Stimulated activated CD8-positive, alpha-beta memory T cell treated with anti-CD3 and anti-CD28 coated beads, Interleukin-4, amount 100 ng/mL, for 1 hour (primary cell): ENCODE measurements at places on chromosomes 1 and 21.
A peak's percentile ranks its signal among the peaks of the same experiment; 100 is the strongest.

DNA sequence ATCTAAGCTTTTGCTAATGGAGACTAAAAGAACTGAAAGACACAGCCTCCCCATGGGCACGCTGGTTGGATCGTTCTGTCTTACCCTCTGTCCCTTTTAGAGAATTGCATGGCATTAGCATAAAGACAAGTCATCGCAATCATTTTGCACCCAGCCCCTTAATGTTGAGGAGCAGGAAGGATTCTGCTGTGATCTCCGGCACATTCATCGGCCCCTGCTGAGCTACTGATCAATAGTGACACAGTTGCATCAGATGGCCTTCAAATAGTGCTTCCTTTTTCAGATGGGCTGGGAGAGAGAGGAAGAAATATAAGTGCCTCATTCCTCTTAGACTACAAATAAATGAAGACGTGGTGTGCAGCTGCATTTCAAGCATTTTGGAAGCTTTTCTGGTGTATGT is 75.4 kb downstream of the NOS1AP start:
- no peak for DNase-seq

- DNase-seq = no peak
These were observed 349.0 kb downstream of the SIPA1L2 start for GRCh38 chr1:232280910-232281309.

DNA sequence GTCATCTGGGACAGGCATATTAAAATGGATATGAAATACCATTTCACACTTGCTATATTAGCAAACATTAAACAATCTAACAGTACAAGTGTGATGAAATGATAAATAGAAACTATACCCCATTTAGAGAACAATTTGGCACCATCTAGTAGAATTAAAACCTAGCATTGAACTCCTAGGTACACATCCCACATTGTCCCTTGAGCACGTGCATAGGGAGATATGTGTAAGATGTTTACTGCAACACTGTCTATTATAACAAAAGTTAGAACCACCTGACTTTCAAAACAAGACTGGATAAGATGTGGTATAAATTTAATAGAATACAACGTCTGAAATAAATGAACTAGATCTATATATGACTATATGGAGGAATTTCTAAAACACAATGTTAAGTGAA is 3.8 kb downstream of the SLC22A15 start:
- DNase-seq = no peak

DNA sequence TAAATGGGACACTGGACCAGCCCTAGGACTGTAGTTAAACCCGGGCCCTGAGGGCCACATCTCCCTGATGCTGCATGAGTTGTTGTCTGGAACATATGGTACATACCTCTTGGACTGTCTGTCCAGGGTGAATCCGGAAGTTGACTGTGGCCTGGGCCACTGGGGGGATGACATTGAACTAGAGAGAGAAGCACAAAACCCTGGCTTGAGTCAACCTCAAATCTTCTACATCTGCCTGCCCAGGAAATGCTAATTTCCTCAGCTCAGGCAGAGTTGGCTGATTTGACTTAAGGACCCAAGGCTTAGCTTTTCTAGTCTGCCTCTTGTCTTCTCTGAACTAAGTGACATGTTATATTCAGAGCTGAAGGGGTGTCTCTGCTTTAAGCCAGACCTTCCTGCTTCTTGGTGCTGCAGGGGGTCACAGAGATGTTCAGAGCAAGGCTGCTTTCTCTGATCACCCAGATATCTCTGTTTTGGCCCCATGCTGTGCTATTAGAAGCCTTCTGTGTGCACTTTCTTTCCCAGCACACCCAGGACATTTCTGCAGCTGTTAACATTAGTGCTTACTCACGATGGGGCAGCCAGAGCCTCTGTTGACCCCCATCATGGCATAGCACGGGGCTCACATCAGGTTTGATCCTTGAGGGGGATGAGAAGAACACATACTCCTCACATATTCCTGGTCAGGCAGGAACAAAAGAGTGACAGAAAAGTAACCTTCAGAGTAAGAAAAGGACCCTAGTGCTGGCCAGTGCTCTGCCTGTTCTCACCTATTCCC is 9.6 kb downstream of the PM20D1 start:
- DNase-seq = no peak

- no peak for DNase-seq
These were observed 14.5 kb upstream of the SH3BGRL3 start for GRCh38 chr1:26265405-26265804.

DNA sequence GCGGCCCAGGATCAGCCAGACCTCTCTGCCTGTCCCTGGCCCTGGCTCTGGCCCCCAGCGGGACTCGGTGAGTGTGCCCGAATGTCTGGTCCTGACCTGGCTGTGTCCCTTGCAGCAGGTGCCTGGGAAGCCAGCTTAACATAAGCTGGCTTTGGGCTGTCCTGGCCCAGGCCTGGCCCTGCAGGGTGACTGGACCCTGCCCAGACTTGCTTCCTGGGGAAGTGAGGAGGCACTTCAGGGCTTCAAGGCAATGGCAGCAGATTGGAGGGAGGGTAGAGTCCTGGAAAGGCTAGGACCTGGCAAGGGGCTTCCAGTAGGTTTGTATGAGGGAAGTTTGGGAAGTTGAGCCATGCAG is 16.4 kb downstream of the RPS6KA1 start:
- DNase-seq = no peak

- no peak for DNase-seq
These were observed 47.9 kb upstream of the VCAM1 start for GRCh38 chr1:100671601-100672000.

DNA sequence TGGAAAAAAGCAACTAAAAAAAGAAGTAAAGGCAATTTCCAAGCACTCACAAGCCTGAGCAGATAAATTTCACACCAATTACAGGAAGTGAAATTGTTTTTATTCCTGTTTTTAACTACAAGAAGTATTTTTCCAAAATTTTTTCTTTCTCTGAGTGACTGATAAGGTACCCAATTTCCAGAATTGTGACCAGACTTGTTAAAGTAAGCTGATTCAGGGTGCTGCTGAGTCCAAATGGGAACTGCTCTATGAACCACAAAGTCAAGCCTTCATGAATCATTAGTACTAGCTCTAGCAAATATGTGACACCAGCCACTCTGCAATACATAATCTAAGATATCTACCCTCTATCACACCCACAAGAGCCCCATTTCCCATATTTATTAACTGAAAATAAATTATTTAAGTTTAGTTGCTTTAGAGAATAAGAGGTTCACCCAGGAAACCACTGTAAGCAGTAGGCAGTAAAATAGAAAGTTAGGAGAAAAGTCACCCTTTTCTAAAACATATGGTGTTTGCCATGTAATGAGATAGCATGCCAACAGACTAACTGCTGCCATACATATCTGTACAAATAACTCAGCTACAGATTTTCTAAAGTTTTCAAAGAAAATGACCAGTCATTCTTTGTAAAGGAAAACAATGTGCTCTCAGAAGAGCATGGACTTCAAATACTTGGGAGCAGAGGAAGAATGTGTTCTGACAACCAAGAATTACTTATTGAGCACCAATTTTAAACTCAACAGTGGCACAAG is 43.1 kb upstream of the TNFSF18 start:
- DNase-seq = no peak

- DNase-seq = peak; percentile 25
These were observed 5.9 kb upstream of the TTC22 start for GRCh38 chr1:54806931-54807611.

- DNase-seq = no peak
These were observed 7.7 kb upstream of the LMNA start for GRCh38 chr1:156106624-156107488.
